ENCODE measurements at places on chromosomes 3 and 15. TPM values are rescaled to one million over a fixed set of nuclear protein-coding genes. Genes with fewer than 3 reads are reported as not detected.

Gene C3orf22
- not detected for total RNA-seq

Gene SLC51A
- total RNA-seq = not detected

Gene VPS8
- 42.0 TPM for total RNA-seq

Gene RAB43
- total RNA-seq = 14.2 TPM

Gene EEF1AKMT4
- total RNA-seq = 6.9 TPM

Gene VGLL3
- 88.2 TPM for total RNA-seq

Gene HOMER2
- total RNA-seq = 44.8 TPM

Gene CIB2
- total RNA-seq = 1.9 TPM

Gene GUCA1C
- not detected for total RNA-seq

Data from regular cardiac myocyte (primary cell).